ENCODE measurements at places on chromosomes 1 and 21.

GRCh38 chr1:210328746-210329503 lies at the start of gene HHAT:
HHAT (plus strand) TSS chr1:210328902; CDS start chr1:210348976, 20,074 bp downstream.
- DNase-seq, result peak; percentile 97

- DNase-seq, result no peak
Observed at GRCh38 chr21:25895565-25896205, 160.9 kb downstream of the GABPA start.

GRCh38 chr1:109790329-109790728 lies 26.6 kb upstream of the EPS8L3 start:
- no peak for DNase-seq

GRCh38 chr1:48026701-48027532 lies 29.7 kb upstream of the TRABD2B start:
- no peak for DNase-seq

DNA sequence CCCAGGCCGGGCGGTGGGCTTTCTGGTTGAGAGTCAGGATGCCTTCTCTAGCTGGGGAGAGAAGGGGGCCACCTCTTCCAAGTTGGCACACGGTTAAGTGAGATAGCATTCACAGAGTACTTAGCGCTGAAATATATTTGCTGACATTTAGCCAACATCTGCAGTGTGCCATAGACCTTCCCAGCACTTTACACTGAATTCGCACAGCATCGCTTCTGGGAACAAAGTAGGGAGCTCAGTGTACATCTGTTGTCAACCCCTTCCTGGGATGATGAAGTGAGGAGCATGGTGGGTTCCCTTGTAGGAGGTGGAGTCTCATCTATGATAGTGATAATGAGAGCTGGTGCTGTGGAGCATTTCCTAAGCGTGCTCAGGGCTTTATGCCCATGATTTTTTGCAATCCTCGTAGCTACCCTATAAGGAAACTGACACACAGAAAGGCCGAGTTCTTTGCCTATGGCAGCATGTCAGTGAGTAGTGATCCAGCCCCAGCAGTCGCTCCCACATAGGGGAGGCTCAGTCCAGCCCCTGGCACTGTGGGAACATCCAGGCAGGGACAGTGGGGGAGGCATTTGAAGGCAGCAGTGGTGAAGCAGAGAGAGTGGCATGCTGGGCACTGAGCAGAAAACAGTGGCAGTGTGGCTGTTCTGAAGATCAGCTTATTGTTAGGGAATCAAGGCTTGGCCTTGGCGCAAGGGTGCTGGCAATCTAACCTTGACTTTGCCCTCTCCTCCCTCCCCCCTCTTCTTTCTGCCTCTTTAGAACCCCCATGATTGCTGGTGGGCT lies 176.2 kb downstream of the PGBD5 start:
- DNase-seq, result no peak

DNA sequence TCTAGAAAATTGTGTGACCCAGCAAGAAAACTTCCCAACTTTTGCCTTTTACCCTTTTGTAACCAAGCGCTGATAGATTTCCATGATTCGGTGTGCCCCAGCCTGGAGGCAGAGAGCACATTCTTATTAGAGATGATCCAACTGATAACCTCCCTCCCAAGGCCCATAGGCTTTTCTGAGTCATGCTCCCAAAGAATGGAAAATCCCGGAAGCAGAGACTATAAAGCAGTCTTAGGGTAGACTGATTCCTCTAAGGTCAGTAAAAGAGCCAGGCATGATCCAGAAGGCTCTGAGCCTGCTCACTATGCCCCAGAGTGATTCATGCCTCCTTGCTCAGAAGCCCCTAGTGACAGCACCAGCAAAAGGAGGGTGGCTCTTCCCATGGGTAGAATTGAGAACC lies 4.3 kb downstream of the CAMK1G start:
- DNase-seq, result no peak

DNA sequence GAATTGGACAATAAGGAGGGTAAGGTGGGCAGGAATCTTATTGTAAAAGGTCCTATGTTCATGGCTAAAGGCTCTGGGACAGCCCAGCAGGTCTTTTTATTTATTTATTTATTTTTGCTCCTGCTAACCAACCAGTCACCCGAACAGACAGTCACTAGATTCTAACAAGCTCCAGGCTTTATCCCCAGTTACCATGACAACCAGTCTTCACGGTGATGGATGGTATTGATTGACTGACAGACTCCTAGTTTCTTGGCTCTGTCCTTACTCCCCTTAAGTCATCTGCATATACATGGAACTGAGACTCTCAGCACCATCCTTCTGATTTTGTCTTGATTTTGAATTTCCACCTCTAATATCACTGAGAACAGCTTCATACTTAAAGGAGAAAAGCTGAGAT lies 44.3 kb downstream of the C8A start:
- DNase-seq, result no peak

- no peak for DNase-seq
Observed at GRCh38 chr1:107531065-107531908, 390.4 kb downstream of the NTNG1 start.

DNA sequence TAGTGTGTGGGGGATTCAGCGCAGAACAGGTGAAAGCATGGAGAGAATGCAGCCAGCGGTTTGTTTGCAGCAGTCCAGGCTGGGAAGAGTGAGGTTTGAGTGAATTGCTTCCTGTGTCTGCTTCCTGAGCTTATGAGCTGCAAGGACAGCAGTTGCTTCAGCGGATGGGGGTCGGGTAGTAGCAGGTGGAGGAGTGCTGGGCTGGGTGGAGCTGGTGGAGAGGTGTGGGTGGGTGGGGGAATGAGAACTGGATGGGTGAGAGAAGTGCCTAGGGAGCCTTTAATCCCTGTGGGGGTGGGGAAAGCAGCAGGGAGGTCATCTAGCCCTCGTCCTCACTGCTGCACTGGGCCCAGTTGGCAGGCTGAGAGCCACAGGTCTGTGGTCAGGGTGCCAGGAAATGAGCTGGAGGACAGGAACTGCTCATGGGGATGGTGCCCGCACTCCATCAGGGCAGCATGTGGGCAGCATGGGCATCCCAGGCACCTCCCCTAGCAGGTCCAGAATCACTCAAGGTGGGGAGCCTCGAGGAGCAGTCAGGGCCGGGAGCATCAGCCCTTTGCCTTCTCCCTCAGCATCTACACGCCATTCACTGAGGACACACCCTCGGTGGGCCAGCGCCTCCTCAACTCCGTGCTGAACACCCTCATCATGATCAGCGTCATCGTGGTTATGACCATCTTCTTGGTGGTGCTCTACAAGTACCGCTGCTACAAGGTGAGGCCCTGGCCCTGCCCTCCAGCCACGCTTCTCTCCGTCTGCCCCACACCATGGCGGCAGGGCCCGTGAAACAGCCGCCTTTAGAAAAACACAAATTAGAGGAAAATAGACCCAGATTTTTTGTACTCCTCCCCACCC lies 14.8 kb downstream of the PSEN2 start:
- DNase-seq, result peak; percentile 37

DNA sequence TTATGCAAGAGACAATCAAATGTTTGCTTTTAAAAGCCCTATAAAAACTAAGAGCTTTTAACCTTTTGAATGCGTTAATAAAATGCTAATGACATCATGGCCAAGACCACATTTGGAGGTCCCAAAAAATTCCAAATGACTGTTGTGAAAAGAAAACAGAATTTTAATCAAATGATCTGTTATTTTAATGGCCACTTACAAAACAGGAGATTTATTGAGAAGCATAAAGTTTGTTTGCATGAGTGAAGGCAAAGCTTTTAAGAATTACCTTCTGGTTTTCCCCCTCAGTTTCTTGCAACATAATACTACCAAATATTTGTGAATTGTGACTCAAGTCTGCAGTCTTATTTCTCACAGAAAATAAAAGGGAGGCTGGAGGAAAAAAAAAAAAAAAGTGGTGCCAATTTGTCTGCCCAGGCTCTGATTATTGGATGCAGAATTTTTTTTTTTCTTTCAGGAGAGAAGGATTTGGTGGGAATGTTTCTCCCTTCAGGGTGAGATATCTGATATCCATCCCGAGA lies 60.7 kb downstream of the GORAB start:
- DNase-seq, result no peak

DNA sequence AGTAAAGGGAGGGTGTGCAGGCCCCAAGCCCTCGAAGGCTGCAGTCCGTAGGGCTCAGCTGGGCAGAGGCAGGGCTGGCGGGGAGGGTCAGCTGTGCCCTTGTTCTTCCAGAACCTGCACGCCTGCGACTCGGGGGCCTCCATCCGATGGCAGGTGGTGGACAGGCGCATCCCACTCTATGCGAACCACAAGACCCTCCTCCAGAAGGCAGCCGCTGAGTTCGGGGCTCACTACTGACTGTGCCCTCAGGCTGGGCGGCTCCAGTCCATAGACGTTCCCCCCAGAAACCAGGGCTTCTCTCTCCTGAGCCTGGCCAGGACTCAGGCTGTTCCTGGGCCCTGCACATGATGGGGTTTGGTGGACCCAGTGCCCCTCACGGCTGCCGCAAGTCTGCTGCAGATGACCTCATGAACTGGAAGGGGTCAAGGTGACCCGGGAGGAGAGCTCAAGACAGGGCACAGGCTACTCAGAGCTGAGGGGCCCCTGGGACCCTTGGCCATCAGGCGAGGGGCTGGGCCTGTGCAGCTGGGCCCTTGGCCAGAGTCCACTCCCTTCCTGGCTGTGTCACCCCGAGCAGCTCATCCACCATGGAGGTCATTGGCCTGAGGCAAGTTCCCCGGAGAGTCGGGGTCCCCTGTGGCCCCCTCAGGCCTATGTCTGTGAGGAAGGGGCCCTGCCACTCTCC lies 13.6 kb upstream of the LRRC3 start:
- DNase-seq, result peak; percentile 48

DNA sequence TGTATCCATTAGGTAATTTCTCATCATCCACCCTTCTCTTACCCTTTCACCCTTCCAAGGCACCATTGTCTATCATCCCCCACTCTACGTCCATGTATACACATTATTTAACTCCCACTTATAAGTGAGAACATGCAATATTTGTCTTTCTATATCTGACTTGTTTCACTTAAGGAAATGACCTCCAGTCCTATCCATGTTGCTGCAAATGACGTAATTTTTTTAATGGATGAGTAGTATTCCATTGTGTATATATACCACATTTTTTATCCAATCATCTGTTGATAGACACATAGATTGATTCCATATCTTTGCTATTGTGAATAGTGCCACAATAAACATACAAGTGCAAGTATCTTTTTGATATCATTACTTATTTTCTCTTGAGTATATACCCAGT lies 322.9 kb upstream of the CXADR start:
- DNase-seq, result no peak

GRCh38 chr1:171258943-171259342 lies 10.6 kb downstream of the FMO1 start:
- DNase-seq, result no peak

GRCh38 chr1:109538827-109539555 lies 681 bp upstream of the GPR61 start:
- no peak for DNase-seq

GRCh38 chr1:18575620-18576019 lies 55.0 kb upstream of the PAX7 start:
- DNase-seq, result no peak

GRCh38 chr1:209023790-209024189 lies 559.7 kb upstream of the CAMK1G start:
- no peak for DNase-seq

GRCh38 chr21:41703857-41704501 lies 62.9 kb downstream of the RIPK4 start:
- DNase-seq, result peak; percentile 52

- DNase-seq, result no peak
Observed at GRCh38 chr1:62438163-62438562, 1.3 kb downstream of the USP1 start.

All from upper lobe of left lung (tissue), 6 donors.